ENCODE measurements at places on chromosomes 5 and 9.

- DNase-seq: no peak
These were observed 60.6 kb downstream of the TMEM174 start for GRCh38 chr5:73233461-73234203.

DNA sequence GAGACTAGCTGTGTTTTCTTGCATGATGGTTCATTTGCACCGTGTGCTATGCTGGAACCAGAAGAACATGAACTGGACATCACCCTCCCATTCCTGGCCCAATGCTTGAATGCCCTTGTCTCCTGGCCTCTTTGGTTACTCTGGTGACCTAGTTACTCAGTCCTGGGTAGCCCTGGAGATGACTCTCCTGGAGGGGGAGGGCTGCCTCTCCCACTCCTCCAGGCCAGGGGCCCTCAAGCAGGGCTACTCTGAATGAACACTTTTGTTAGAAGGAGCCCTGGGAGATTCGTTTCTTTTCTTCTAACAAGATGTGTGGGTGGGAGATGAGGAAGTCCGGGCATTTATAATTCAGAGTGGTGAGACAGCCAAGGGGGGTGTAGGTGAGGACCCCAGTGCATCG, 12.0 kb upstream of the NKX2-5 start:
- no peak for DNase-seq

DNA sequence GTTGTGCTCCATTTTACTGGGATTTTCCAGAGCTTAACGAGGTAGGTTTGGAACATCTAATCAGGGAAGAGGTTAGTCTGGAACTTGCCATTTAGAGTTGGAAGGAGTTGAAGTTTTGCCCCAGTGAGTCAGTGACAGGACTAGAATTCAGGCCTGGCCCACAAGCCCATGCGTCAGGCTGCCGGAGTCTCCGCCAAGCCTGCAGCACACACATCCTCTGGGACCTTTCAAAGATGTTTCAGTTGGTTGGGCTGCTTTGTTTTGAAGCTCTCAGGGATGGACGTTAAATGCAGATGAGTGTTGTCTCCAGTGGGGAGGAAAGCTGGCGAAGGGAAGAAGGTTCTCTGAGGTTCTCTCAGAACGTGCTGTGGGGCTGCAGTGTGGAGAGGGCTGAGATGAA, 147.0 kb downstream of the PSAT1 start:
- no peak for DNase-seq

DNA sequence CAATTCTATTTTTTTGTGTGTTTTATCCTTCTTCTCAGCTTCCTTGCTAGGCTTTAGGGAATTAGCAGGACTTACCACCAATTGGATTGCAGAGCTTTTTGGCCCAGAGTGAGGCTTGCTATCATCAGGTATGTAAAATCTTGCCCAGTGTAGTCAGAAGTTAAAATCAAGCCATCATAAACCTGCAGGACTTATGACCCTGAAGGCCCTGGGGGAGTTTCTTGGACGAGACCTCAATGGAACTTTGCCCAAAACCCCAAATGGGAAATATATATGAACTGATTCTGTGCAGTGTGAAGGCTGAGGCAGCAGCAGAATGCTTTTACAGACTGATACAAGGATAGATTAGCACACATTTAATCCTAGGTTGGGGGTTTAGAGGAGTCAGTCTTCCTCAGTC, 287.0 kb downstream of the SH3GL2 start:
- no peak for DNase-seq

- no peak for DNase-seq
These were observed 31.6 kb downstream of the ENC1 start for GRCh38 chr5:74608736-74609601.

GRCh38 chr9:98862936-98863335, 55.5 kb downstream of the GALNT12 start:
- no peak for DNase-seq

DNA sequence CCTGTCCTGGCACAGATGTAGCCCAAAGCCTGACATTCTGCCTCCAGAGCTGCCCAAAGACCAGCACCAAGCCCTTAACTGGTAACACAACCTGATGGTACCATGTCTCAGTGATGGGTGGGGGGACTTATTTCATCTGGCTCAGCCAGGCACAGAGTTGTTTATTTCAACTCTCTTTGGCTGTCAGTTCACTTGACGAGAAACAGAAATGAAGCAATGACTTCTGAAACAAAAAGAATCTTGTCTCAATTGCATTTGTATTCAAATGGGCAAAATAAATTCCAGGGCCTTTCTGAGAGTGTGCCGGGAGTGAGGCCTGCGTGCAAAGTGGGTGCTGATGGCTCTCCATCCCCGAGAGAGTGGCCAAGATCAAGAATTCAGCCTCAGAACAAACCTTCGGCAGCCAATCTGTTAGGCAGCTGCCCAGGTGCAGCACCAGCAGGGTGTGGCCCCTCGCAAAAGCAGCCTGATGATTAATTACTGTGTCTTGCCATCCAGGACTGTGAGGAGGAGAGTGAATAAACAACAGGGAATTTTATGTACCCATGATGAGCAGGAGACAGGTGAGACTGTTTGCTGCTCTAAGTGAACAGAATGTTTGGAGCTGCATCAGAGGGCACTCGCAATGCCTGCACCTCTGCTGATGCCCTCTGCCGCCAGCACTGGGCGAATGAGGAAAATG, 238.0 kb downstream of the HSPA4 start:
- DNase-seq: no peak

DNA sequence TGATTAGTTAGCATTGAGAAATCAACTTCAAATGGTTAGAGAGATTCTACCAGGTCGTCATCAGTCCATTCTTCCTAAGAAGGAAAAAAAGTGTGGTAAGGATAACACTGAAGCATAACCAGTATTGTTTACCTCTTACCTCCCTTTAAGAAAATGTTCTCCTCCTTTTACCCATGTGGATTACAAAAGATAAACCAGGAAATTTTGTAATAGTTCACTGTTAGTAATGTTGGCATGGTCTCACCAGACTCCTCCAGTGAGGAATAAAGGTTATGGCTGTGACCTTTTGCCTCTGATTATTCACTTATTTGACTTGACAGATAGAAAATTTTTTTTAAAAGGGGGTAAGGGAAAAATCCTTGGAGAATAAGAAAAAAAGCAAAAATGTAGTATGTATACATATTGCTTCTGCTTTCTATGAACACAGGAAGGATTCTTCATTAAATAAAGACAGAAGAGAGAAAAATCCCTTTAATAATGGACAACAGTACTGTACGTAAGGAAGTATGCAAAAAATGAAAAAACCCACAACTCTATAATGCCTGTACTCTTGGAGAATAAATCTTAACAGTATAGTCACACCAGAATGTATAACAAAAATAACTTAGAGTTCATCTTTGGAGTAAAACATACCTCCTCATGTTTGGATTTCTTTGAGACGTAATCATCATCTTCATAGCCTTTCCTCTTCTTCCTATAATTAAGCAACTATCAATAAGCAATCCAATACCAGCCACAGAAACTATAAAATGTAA, 18.1 kb downstream of the CCNH start:
- DNase-seq: no peak

GRCh38 chr5:137497396-137498290, 1.5 kb downstream of the SPOCK1 start:
- DNase-seq: no peak

DNA sequence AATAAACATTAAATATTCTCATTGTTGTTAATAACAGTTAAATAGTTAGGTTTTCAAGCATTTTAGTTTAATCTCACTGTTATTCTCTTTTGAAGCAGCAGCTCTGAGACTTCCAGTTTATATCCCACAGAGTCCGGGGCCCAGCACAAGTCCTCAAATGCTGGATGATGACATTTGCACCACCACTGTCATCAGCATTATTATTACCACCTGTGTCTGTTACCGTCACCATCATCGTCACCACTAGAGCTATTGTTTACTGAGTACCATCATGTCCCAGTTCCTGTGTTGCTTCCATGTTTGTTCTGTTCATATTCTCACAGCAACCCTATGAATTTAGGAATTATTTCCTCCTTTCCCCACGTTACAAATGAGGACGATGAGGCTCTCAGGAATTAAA, 169.2 kb upstream of the NR3C1 start:
- no peak for DNase-seq

- DNase-seq: no peak
These were observed 755 bp downstream of the DND1 start for GRCh38 chr5:140672455-140673186.

- no peak for DNase-seq
These were observed 40.6 kb upstream of the CPLX2 start for GRCh38 chr5:175830586-175831300.

DNA sequence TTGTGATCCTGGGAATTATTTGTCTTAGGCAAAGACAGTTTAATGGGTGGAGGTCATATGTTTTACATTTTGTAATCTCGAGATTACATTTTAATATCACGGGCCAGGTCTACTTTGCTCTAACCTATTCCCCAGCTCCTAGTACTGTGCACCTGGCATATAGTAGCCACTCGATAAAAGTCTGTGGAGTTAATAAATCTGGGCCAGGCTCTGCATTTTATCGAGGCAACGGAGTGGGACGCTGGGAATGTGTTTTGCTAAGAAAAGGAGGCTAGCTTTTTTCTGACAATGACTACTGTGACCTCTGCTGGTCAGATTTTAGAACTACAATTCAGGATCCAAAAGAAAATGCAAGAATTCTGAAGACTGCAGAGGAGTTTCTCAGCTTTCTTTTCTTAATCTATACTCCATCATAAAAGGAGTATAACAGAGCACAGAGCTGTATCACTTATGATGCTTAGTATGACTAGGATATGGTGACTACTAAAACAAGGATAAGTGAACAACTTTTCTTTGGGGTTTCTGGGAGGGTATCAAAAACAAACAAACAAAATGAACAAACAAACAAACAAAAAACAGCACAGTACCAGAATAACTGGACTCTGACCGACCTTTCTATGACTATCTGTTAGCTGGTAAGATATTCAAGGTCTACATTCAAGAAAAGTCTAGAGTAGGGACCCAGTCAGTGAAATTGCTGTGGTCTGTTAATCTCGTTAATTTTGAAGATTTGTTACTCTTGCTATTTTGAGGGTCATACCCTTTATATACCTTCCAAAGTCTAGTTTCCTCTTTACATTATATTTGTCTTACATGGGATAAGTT, 46.1 kb upstream of the CER1 start:
- peak; percentile 53 for DNase-seq

DNA sequence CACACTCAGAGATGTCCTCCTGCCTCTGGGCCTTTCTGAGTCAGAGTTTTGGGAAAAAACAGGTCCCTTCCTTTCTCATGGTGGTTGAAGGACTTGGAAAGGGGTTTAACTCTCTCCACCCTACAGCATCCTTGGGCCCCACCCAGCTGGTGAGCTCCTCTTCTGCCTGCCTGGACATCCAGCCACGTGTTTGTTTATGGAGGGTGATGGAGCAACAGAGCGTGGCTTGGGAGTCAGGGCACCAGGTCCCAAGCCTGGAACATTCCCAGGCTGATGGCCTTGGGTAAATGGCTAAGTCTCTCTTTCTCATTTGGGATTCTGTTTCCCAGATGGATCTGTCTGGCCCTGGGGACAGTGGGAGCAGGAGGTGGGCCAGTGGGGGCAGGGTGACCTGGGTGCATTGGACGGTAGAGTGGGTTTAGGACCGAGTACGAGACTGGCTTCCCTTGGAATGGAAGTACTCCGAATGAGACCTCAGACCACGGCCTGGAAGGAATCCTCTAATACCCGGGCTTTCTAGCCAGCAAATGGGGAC, 141.1 kb upstream of the IRX2 start:
- no peak for DNase-seq

GRCh38 chr9:104743376-104743985, 4.0 kb upstream of the NIPSNAP3A start:
- DNase-seq: peak; percentile 77

Data from GM12865 (cell line).